CD4-positive, alpha-beta memory T cell (primary cell): ENCODE measurements at places on chromosomes 1 and 21. TPM values are rescaled to one million over a fixed set of nuclear protein-coding genes. Genes with fewer than 3 reads are reported as not detected.

DNA sequence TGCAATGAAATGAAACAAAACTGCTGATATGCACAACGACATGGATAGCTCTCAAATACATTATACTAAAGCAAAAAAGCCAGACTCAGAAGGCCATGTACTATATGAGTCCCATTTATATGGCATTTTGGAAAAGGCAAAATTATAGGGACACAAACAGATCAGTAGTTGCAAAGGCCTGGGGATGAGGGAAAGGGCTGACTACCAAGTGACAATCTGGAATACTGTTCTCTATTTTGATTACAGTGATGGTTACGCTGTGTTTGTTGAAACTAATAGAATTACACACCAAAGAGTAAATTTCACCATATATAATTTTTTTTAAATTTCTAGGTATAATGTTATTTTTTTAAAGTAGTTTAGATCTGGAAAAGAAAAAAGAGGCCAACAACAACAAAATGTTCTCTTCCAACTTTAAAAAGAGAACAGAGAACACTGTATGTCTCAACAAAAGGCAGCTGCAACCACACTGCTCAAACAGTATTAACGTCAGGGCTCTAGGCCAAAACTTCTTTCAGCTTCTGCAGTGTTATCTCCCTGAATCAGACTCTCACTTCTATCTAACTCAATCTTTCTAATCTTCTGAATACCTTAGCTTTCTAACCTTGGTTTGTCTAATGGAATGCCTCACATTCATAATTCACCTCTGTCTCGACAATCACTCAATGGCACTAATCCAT lies 75.8 kb downstream of the FOXJ3 start:
- H3K4me1 ChIP-seq = peaks cover under 1% of the 10 kb centered on the region
- H3K27me3 ChIP-seq = no peaks in the 10 kb centered on the region
- H3K36me3 ChIP-seq = no peaks in the 10 kb centered on the region
- no peak for DNase-seq
- no peak overlapping the region for H3K27ac ChIP-seq
- H3K4me3 ChIP-seq = no peak overlapping the region

DNA sequence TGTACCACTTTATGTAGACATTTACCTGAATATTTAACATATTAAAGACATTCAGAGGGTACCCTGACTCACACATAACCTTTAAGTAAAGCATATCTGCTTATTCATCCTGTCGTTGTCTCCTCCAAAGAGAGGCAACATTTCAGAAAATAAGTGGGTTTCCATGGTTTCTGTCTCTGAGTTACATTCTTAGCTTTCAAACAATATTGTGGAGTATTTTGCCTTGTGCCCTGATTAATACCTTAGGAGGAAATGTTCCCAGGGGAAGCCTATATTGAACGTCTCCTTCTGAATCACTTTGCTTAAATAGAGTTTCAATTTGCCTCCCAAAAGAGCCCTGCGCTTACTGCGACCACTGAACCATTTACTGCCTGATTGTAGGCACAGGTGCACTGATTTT lies 26.1 kb downstream of the PALMD start:
- H3K4me1 ChIP-seq = no peaks in the 10 kb centered on the region
- no peaks in the 10 kb centered on the region for H3K36me3 ChIP-seq
- DNase-seq = no peak
- no peak overlapping the region for H3K4me3 ChIP-seq

DNA sequence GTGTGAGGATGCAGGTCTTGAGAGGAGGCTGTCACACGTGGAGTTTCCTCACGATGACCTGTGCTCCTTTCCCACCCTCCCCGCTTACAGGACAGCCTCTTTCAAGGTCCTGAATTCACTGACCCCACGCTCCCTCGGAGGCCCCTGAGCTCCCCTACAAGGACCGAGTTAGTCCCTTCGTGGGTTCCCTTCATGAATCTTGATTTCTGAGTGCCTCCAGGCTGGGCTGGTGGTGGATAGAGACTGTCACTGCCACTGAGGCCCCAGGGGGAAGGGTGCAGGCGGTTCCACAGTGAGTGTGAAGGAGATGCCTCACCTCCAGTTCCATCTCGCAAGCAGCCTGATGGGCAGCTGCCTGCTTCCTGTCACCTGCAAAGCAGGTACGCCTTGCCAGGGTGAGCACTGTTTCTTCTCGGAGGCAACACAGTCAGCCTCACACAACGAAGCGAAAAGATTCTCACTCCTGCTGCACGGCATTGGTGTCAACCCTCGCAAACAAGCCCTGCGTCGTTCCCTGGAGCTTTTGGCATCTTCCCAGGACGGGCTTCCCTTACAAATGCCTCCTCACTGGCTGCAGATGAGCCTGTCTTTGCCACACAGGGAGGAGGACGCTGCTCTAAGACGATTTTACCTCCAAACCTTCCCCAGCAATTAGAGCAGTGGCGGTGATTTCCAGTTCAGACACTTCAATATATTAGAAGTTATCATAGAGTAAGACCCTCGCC lies 26.7 kb upstream of the PCP4 start:
- H3K27ac ChIP-seq = no peak overlapping the region
- H3K4me3 ChIP-seq = no peak overlapping the region
- H3K27me3 ChIP-seq = no peaks in the 10 kb centered on the region
- DNase-seq = no peak
- no peaks in the 10 kb centered on the region for H3K4me1 ChIP-seq
- no peaks in the 10 kb centered on the region for H3K36me3 ChIP-seq

DNA sequence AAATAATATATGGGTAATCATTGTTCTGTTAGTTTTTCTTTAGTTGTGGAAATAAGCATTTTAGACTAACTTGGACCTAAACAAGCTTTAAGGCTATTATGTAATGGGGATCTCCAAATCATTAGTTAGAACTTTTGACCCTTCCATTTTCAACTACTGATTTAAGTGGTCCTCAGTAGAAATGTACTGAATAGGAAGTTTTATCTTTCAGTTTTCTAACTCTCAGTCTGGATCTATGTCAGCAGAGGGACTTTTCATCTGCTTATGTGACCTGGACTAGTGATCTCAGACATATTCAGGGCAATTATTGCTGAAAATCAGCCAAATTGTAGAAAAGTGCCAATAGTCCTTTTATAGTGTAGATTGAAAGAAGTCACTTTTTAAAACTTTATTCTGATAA lies 56.0 kb downstream of the SASS6 start:
- H3K4me1 ChIP-seq = no peaks in the 10 kb centered on the region
- H3K4me3 ChIP-seq = no peak overlapping the region
- H3K27me3 ChIP-seq = no peaks in the 10 kb centered on the region

GRCh38 chr1:48784301-48784700 lies 7.6 kb upstream of the BEND5 start:
- H3K4me3 ChIP-seq = no peak overlapping the region
- H3K4me1 ChIP-seq = no peaks in the 10 kb centered on the region
- no peak overlapping the region for H3K27ac ChIP-seq

DNA sequence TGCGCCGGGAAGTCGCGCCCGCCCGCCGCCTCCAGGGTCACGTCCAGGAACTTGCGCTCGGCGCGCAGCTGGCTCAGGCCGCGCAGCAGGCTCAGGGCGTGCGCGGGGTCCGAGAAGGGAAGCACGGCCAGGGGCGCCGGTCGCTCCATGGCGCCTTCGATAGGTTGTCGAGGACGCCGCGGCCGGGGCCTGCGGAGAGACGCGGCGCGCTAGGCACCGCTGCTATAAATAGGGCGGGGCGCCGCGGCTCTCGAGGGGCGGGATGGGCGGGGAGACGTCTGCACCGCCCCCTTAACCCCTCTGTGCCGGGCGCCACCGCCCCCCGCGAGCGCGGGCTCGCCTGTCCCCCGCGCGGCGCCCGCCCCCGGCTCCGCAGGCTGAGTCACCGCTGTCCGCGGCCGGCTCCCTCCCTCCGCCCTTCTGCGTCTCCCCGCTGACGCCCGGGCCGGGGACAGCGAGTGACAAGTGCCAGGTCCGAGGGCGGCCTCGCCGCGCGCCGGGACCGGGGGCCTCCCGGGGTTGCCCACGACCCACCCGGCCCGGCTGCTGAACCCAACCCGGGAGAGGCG lies at the start of gene KLHL21:
KLHL21 (minus strand) TSS at position 201 of the 569 bp plus-strand sequence; CDS start at position 149, 52 bp downstream.
- peak; percentile 82 for DNase-seq
- H3K4me3 ChIP-seq = peak within 1 kb of the TSS; percentile 87
- peaks cover 10% of the 10 kb centered on the region for H3K36me3 ChIP-seq
- peaks cover 40% of the 10 kb centered on the region for H3K4me1 ChIP-seq
- H3K27me3 ChIP-seq = no peaks in the 10 kb centered on the region

DNA sequence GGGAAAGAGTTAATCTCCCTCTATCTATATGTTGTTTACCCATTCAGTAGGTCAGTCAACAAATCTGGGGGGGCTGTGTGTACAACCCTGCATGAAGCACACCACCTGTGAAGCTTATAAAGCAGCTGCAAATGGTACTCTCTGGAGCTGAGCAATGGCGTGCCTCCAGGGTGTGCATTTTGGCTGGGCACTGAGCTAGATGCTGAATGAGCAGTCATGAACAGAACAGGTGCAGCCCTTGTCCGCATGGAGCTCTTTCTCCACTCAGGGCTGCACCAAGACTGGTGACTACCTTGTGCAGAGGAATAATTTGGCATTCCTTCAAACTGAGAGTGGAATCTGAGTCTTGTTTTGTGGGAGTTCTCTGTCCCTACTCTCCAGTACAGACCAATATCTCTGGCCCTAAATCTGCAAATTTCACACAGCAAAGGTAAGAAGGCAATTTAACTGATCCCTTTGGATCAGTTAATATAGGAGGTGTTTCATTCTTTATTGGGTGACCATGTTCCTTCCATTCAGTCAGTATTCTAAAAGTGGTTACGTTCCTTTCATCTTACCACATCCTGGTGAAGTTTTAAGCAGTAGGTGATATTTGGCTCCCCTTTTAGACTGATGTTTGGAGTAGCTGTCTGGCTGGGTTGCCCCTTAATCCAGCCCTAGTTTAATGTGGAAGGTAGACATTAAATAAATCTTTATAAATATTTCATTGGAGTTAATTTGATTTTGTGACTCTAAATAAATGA lies 76.0 kb downstream of the GPR88 start:
- no peaks in the 10 kb centered on the region for H3K36me3 ChIP-seq
- no peak overlapping the region for H3K27ac ChIP-seq
- peak; percentile 5 for DNase-seq
- H3K4me3 ChIP-seq = no peak overlapping the region
- H3K4me1 ChIP-seq = peaks cover 16% of the 10 kb centered on the region

DNA sequence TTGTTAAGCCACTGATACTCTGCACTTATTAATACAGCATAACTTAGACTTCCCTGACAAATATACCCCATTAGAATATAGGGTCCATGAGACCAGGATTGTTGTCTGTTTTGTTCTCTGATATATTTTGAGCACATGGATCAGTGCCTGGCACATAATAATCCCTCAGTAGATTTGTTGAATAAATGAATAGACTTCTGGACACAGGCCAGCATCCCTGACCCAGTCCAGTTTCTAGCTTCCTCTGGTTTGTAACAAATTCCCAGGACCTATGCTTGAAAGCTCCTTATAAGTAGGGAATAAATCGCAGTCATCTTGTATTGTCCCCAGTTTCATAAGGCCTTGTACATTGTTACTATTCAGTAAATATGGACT lies 58.2 kb upstream of the GADD45A start:
- DNase-seq = no peak
- H3K4me3 ChIP-seq = no peak overlapping the region
- no peaks in the 10 kb centered on the region for H3K27me3 ChIP-seq
- no peaks in the 10 kb centered on the region for H3K36me3 ChIP-seq
- H3K4me1 ChIP-seq = no peaks in the 10 kb centered on the region
- no peak overlapping the region for H3K27ac ChIP-seq

DNA sequence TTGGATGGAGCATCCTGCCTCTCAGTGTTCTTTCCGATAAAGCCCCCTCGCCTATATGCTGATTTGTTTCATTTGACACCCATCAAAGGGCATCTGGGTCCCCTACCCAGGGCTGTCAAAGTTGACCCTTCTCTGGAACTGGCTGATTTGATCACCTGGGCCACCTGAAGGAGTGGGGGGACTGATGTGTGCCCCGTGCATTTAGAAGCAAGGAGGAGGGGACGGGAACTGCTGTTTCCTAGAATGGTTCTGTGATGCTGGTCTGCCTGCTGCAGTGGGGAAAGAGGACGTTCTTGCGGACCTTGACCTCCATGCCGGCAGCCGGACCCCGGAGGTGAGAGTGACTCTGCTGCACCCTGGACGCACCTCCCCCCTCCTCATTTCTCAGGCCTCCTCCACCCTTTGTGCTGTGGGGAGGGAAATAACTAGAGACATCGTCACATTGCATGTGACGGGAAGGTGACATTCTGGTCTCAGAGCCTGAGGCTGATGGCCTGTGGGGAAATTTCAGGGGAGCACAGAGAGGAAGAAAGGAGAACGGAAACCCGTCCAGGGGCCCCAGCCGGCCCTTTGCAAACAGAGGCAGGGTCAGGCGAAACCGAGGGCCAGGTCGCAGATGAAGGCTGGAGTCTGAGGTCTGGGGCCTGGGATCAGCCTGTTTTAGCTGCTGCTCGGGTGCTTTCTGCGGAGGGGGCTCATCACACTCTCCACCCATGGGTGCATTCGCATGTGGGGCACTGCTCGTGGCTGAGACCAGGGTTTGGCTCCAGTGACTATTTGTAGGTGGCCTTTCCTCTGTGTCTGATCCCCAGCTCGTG lies 25.7 kb downstream of the CRYAA start:
- H3K27me3 ChIP-seq = no peaks in the 10 kb centered on the region
- H3K4me3 ChIP-seq = no peak overlapping the region
- no peaks in the 10 kb centered on the region for H3K4me1 ChIP-seq
- no peak for DNase-seq

GRCh38 chr1:40003156-40004093 lies 37.1 kb upstream of the CAP1 start:
- H3K27ac ChIP-seq = no peak overlapping the region
- H3K4me3 ChIP-seq = no peak overlapping the region
- peaks cover 9% of the 10 kb centered on the region for H3K4me1 ChIP-seq
- H3K27me3 ChIP-seq = no peaks in the 10 kb centered on the region
- H3K36me3 ChIP-seq = no peaks in the 10 kb centered on the region

GRCh38 chr1:24986372-24986965 lies 56.4 kb upstream of the RUNX3 start:
- H3K4me3 ChIP-seq = no peak overlapping the region
- H3K27ac ChIP-seq = no peak overlapping the region
- H3K27me3 ChIP-seq = no peaks in the 10 kb centered on the region

- H3K36me3 ChIP-seq = peaks cover 6% of the 10 kb centered on the region
- no peak overlapping the region for H3K4me3 ChIP-seq
- no peak for DNase-seq
- H3K27me3 ChIP-seq = no peaks in the 10 kb centered on the region
These were observed 57.2 kb downstream of the ITPKB start for GRCh38 chr1:226681652-226682493.

Gene S100A9
- total RNA-seq = 7.7 TPM

Gene SPATA45
- total RNA-seq = not detected

Gene JAM2
- total RNA-seq = not detected

Gene TNFRSF18
- 8.6 TPM for total RNA-seq

Gene KCNT2
- not detected for total RNA-seq

Gene LCE1E
- total RNA-seq = not detected

Gene SLC22A15
- total RNA-seq = 1.2 TPM

Gene MGST3
- 74.0 TPM for total RNA-seq

Gene CHIA
- total RNA-seq = not detected

Gene SELL
- 378 TPM for total RNA-seq

Gene FMO4
- total RNA-seq = 2.7 TPM
